Activated CD4-positive, alpha-beta memory T cell treated with anti-CD3 and anti-CD28 coated beads for 36 hours (primary cell): ENCODE measurements at places on chromosomes 6 and 20. TPM values are rescaled to one million over a fixed set of nuclear protein-coding genes. Genes with fewer than 3 reads are reported as not detected.

DNA sequence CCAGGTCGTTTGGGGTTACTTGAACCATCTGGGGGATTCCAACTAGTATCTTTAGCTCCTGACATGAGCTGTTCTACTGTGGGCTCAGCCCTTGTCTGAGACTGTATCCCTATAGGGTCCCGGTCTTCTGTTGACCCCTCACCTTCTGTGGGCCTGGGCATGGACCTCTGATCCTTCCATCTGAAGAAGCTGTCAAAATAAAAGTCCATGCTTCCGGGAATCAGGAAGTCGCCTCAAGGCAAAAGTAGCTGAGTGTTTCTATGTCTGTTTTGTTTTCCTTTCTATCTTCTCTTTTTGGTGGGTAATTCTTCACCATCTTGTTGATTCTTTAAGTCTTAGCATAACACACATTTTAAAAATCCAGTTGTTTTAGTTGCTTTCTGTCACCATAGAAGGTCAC, 30.3 kb downstream of the ITPR3 start:
- no peak overlapping the region for H3K27ac ChIP-seq
- H3K36me3 ChIP-seq, result peaks cover 10% of the 10 kb centered on the region
- DNase-seq, result no peak

- DNase-seq, result no peak
- no peaks in the 10 kb centered on the region for H3K4me1 ChIP-seq
- no peaks in the 10 kb centered on the region for H3K36me3 ChIP-seq
- H3K4me3 ChIP-seq, result no peak overlapping the region
- no peak overlapping the region for H3K27ac ChIP-seq
Measured at GRCh38 chr6:44576132-44576631, 188.7 kb downstream of the CDC5L start.

- DNase-seq, result no peak
- H3K4me3 ChIP-seq, result no peak overlapping the region
- H3K4me1 ChIP-seq, result peaks cover 6% of the 10 kb centered on the region
- H3K36me3 ChIP-seq, result no peaks in the 10 kb centered on the region
Measured at GRCh38 chr6:89045576-89045975, 35.0 kb upstream of the PNRC1 start.

GRCh38 chr6:24991810-24992467, 56.2 kb upstream of the RIPOR2 start:
- DNase-seq, result peak; percentile 81

The SNAI1 gene
- 0.27 TPM for total RNA-seq

DNA sequence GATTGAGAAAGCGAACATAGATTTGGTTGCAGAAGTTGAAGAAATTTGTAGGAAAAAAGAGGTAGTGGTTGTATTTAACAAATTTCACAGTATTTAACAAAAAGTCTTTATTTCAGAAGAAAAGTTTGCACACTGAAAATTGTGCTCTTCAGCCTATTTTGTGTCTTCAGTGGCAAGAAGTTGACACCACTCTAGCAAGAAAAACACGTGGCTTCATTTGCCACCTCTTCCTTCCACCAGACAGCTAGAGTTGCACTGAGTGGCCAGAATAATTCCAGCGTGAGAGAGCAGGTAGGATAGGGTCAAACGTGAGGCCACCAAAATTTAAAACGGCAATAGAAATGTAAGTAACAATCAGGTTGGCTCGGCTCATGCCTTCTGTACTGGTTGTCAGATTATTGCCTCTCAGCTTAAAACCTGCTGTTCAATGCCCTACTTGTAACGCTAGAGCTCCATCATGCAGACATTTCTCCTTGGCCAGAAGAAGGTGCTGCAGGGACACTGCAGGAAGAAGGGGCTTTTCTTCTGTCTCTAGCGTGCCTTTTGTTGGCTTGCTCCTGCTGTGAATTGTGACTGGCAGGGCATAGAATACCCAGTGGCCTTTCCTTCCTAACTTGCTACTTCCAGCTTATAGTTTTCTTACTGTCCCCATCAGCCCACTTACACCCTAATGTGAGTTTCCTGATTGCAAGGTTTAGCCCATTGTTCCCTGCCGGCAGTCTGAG, 12.1 kb downstream of the TRAPPC3L start:
- no peaks in the 10 kb centered on the region for H3K36me3 ChIP-seq
- no peak overlapping the region for H3K27ac ChIP-seq
- no peaks in the 10 kb centered on the region for H3K4me1 ChIP-seq
- H3K27me3 ChIP-seq, result peaks cover 12% of the 10 kb centered on the region

DNA sequence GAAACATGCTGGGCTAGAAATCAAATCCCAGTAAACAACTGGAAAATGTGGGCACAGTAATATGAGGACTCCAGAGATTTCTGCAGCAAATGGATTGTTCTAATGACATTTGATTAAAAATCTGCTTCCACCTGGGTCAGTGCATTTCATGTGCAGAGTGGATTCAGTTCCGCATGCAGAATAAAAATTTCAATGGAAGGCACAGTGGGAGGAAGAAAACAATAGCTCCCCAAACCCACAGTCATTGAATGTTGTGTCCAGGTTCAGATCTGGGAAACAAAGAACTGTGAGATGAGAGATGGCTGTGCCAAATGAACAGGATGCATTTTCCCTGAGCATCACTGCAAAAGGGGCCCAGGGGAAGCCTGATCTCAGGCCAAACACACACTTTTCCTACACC, 403.1 kb downstream of the BTBD9 start:
- H3K27me3 ChIP-seq, result no peaks in the 10 kb centered on the region
- DNase-seq, result no peak
- peaks cover 4% of the 10 kb centered on the region for H3K36me3 ChIP-seq
- H3K27ac ChIP-seq, result no peak overlapping the region
- H3K4me3 ChIP-seq, result no peak overlapping the region
- H3K4me1 ChIP-seq, result no peaks in the 10 kb centered on the region

- H3K27me3 ChIP-seq, result peaks cover 12% of the 10 kb centered on the region
- no peak overlapping the region for H3K27ac ChIP-seq
- DNase-seq, result no peak
- no peaks in the 10 kb centered on the region for H3K4me1 ChIP-seq
Measured at GRCh38 chr20:19765266-19765665, 7.2 kb downstream of the RIN2 start.

- no peaks in the 10 kb centered on the region for H3K4me1 ChIP-seq
- no peak for DNase-seq
- H3K36me3 ChIP-seq, result no peaks in the 10 kb centered on the region
- H3K27ac ChIP-seq, result no peak overlapping the region
Measured at GRCh38 chr6:151142676-151143075, 97.1 kb upstream of the AKAP12 start.

DNA sequence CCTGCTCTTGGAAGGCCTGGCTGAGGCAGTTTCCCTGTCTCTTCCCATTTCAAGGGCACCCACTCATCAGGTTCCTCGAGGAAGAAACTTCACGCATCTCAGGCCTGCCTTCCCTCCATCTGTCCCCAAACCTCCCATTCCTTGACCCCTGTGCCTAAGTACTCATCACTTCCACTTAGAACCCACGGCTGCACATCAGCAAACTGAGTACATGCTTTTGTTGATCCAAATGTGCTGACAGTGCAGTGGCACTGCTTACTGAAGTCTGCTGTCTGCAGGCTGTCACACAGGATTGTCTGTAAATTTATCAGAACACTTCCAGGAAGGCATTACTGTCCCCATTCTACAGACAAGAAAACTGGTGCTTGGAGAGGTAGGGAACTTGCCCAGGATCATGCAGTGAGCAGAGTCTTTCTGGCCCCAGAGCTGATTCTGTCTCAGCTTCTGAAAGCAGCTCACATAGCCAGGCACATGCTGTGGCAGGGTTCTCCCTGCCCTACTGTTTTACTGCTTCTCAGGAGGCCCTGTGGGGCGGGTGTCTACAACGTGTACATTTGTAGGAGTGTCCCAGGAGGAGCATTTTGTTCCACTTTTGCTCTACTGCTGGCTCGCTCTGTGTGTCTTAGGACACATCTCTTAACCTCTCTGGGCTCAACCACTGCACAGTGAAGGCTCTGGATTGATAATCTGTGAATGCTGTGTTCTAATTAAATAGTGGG, 64.2 kb upstream of the XRN2 start:
- H3K27me3 ChIP-seq, result no peaks in the 10 kb centered on the region
- H3K27ac ChIP-seq, result no peak overlapping the region
- peaks cover 6% of the 10 kb centered on the region for H3K36me3 ChIP-seq
- DNase-seq, result no peak
- H3K4me1 ChIP-seq, result peaks cover 3% of the 10 kb centered on the region

The FGD2 gene
- total RNA-seq, result 0.52 TPM

DNA sequence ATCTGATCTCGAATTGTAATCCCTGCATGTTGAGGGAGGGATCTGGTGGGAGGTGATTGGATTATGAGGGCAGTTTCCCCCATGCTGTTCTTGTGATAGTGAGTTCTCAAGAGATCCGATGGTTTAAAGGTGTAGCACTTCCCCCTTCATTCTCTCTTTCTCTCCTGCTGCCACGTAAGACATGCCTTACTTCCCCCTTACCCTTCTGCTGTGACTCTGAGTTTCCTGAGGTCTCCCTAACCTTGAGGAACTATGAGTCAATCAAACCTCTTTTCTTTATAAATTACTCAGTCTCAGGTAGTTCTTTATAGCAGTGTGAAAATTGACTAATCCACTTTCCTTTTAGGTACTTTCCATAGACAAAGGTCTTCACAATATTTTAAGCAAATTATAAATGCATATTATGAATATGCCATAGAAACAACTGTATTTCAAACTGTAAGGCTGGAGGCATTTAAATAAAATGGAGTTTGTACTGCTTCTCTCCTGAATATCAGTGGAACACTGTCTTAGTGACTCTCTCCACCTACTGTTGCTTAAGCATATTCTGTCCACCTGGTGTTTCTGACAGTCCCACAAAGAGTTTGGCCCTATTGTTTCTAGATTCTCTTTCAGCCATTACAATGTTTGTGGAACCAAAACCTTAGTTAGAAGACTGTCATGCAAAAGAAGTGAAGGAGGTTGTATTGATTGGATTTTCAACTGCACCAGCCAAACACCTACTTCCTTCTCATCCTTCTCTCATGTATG, 24.3 kb upstream of the IL17A start:
- H3K4me1 ChIP-seq, result peaks cover 57% of the 10 kb centered on the region
- peaks cover 11% of the 10 kb centered on the region for H3K36me3 ChIP-seq
- peaks cover 21% of the 10 kb centered on the region for H3K27me3 ChIP-seq
- H3K4me3 ChIP-seq, result peak overlapping the region; percentile 22
- peak overlapping the region; percentile 86 for H3K27ac ChIP-seq

- H3K27ac ChIP-seq, result no peak overlapping the region
- no peak overlapping the region for H3K4me3 ChIP-seq
- no peaks in the 10 kb centered on the region for H3K4me1 ChIP-seq
- H3K36me3 ChIP-seq, result peaks cover 3% of the 10 kb centered on the region
- DNase-seq, result no peak
Measured at GRCh38 chr6:50845499-50846143, 26.9 kb downstream of the TFAP2B start.

DNA sequence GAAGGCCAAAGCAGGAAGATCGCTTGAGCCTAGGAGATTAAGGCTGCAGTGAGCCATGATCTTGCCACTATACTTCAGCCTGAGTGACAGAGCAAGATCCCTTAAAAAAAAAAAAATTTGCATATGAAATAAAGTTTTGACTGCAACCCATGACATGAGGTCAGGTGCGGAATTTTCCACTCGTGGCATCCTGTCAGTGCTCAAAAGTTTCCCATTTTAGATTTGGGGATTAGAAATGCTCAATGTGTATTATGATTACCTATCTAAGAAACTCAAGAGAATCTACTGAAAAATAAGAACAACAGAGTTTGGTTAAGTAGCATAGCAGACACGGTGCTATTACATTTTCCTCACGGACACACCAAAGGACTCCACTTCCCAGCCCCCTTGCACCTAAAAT, 11.7 kb downstream of the SLC23A2 start:
- H3K4me3 ChIP-seq, result no peak overlapping the region
- no peaks in the 10 kb centered on the region for H3K27me3 ChIP-seq
- H3K4me1 ChIP-seq, result peaks cover 34% of the 10 kb centered on the region

DNA sequence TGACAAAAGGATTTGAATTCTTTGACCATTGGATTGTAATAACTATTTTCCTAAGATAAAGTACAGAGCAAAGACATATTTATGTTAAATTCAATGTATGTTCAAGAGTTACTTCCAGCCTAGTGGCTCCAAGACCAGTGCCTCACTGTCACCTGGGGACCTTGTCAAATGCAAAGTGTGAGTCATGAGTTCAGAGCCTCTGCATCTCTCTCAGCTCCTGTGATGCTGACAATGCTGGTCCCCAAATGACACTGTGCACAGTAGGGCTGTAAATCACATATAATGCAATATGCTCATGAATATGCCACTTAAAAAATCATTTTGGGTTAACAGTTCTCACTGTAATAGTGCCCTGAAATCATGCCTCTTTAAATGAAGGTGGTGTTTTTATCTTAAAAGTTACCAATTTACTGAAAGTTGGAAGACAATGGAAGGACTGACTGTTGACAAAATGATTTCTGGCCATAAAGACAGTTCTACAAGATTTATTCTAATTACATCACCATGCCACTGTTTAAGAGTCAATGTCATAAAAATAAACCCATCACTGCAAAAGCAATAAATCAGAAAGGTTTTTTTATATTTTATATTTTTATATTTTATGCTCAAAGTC, 62.1 kb downstream of the NRSN1 start:
- no peaks in the 10 kb centered on the region for H3K36me3 ChIP-seq
- H3K4me1 ChIP-seq, result no peaks in the 10 kb centered on the region
- DNase-seq, result no peak
- no peak overlapping the region for H3K27ac ChIP-seq

GRCh38 chr6:159074120-159074684, 29.4 kb upstream of the TAGAP start:
- DNase-seq, result no peak
- H3K4me3 ChIP-seq, result no peak overlapping the region
- peaks cover 2% of the 10 kb centered on the region for H3K27me3 ChIP-seq
- H3K27ac ChIP-seq, result no peak overlapping the region
- peaks cover 46% of the 10 kb centered on the region for H3K4me1 ChIP-seq

The GNL1 gene
- total RNA-seq, result 94.0 TPM
